ENCODE measurements at places on chromosomes 13 and 19.

DNA sequence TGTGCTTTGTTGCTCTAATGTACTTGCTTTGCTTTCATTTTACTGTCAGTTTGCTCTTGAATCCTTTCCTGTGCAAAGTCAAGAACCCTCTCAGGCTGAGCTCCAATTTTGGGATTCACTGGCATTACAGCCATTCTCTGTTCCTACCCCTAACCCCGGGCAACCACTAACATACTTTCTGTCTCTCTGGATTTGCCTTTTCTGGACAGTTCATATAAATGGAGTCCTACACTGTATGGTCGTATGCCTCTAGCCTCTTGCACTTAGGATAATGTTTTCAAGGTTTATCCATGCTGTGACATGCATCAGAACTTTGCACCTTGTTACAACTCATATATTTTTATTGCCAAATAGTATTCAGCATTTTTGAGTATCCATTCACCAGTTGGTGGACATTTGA is 2.7 kb upstream of the TEX30 start:
- no peak for DNase-seq

GRCh38 chr19:34459614-34460013 is 21.9 kb upstream of the WTIP start:
- no peak for DNase-seq

DNA sequence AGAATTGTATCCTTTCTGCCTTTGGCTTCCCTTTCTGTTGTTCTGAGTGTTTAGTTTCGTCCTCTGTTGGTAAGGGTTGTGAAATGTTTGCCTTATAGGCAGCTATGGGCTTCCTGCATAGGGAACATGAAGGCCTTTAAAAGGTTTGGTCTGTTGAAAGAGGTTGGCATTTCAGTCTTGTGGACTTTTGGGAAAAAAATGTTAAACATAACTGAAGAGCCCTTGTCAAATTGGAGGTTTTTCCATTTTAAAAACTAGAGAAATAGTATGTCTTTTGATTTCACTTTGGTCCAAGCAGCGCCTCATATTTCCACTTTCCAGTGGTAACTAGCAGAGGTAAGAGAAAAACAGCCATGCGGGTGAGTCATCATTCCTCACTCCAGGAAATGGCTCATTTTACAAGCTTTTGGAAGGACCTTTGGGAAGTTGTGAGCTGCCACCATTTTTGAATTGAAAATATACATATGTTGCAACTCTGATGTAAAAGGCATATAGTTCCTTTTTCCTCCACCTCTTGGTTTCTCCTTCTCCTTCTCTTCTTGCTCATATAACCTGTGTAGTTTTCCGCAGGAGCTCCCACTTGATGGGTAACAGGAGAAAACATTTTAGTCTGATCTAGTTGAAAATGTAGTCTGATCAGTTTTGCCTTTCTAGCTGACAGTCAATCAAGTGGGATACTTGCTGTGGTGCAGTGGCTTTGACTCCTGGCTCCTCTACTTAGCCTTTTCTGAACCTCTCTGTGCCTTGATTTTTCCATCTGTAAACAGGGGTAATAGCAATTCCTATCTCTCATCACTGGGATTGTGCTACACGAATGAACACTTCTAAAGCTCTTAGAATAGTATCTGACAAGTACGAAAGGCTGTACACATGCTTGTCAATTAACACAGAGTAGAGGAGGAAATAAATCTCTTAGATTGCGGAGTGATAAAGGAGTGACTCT is 23.0 kb downstream of the GPC6 start:
- no peak for DNase-seq

- DNase-seq, result no peak
Measured at GRCh38 chr13:71613066-71613745, 253.8 kb downstream of the DACH1 start.

DNA sequence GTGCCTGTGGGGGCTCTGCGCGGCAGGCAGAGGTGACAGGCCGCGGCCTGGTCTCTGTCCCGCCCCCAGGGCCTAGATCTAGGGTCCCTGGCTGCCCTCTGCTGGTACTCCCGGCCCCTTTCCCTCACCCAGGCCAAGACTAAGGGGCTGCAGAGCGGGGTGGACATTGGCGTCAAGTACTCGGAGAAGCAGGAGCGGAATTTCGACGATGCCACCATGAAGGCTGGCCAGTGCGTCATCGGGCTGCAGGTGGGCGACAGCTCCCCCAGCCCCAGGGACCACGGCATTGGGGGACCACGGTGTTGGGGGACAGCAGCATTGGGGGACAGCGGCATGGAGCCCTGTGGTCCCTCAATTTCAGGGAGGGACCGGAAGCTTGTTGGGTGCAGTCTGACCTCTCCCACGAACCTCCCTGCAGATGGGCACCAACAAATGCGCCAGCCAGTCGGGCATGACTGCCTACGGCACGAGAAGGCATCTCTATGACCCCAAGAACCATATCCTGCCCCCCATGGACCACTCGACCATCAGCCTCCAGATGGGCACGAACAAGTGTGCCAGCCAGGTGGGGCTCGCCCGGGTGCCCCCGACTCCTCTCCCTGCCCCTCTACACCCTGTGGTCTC is 3.8 kb upstream of the ABCA7 start:
- DNase-seq, result no peak

GRCh38 chr19:43581467-43581866 is 5.9 kb downstream of the PINLYP start:
- no peak for DNase-seq

DNA sequence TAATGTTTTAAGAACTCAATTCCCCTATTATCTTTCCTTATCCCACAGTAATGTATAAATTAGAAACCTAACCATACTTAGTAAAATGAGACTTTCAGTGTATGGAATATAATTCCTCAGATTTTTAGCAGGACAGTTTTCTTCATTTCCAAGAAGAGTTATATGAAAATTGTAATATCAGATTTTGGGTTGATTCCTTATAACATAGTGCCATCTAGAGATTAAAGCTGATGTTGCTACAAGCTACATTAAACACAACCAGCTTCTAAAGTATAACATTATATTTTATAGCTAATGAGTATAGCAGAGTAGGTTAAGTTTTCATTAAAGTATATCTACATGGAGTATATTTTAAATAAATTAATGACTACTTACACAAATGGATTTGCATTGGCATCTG is 99.7 kb upstream of the MIR17HG start:
- no peak for DNase-seq

DNA sequence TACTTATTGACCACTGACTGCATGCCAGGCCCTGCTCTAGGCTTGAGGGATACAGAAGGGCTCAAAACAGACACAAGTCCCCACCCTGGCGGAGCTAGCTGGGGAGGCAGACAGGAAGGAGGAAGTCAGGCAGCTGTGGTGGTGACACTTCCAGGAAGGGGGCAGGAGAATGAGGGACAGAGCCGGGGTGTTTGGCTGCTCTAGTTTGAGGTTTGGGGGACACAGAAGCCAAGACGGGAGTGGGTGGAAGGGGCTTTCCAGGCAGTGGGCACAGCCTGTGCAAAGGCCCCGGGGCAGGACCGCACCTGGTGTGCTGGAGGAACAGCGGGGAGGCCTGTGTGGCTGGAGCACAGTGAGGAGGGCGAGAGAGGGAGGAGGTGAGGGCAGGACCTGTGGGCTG is 4.0 kb downstream of the MRPL54 start:
- DNase-seq, result no peak

- no peak for DNase-seq
Measured at GRCh38 chr19:35337097-35337983, 8.4 kb downstream of the CD22 start.

- no peak for DNase-seq
Measured at GRCh38 chr19:51729781-51730180, 6.0 kb upstream of the HAS1 start.

GRCh38 chr13:95833719-95834118 is 156.8 kb downstream of the DNAJC3 start:
- DNase-seq, result no peak

DNA sequence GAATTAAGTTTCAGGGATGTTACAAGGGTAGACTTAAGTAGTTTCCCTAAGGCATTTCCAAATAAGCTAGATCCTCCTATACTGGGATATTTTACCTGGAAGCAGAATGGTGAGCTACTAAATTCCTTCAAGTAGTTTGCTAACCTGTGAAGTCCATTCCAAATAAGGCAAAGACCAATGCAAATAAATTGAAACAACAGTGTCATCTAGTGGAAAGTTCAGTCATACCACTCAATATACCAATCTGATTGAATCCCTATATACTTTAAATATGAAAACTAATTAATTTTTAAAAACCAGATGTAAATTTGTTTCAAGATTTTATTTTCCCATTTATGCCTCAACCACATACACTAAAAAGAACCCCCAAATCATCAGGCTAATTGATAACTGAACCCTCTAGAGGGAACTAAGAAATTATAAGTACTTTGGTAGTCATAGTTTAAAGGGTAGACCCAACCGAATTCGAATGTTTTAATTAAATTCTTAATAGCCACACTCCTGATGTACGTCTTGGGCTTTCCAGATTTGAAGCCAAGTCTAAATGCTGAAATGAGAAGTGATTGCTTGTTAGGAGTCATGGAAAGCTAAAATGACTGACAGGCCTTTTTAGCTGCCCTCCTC is 223.7 kb downstream of the TBC1D4 start:
- no peak for DNase-seq

DNA sequence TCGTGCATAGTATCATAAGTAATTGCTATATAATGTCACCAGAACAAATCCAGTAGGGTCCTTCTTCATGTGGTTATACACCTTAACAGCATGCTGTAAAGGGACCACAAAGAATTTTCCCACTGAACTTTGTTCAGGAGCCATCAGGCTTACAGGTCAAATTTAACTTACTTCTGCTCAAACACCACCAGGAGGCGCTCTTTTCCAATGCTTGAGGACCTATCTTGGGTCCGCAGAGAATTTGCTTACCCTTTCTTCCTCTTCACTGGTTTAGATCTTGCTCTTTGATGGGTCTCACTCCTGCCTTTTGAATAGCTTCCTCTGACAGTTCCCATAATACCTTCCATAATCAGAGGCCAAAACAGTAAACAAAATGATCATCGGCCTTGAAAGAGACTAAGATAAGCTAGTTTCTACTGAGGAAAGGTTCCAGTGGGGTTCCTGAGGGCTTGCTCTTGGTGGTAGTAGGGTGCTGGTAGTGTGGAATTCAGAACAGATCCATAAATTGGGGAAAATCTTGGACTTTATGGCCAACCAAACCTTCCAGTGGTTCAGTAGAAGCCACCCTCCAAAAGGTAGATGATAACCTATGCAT is 37.4 kb downstream of the SCGB2B2 start:
- DNase-seq, result peak; percentile 65

DNA sequence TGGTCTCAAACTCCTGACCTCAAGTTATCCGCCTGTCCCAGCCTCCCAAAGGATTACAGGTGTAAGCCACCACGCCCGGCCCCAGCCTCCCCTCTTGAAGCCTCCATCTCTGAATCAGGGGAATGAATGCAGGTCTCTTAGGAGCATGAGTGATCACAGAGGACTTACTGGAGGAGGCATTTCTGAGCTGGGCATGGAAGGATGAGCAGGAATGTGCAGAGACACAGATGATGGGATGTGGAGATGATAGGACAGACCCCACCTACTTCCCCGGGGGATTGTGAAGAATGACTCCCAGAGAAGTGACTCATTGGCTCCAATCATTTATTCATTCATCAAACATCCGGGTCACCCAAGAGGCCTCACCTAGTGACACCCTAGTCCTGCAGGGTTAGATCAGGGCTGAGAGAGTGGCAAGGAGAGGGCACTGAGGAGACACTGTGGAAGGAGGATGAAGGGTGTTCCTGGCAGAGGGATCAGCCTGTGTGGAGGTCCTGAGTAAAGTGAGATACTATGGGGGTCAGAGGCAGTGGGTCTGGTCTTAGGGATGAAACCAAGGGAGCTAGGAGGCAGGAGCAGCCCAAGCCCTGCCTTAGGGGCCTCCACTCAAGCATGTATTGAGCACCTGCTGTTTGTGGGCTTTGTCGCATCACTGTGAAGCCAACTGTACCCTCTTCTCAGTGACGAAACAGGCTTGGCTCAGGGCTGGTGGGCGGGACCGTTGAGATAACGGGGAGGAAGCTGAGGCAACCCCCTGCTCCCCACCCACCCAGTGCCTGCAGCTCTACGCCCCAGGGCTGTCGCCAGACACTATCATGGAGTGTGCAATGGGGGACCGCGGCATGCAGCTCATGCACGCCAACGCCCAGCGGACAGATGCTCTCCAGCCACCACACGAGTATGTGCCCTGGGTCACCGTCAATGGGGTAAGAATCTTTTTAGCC is 3.0 kb downstream of the IFI30 start:
- no peak for DNase-seq
